Psoas muscle (tissue), 8 donors: ENCODE measurements at places on chromosomes 13 and 19. TPM values are rescaled to one million over a fixed set of nuclear protein-coding genes. Genes with fewer than 3 reads are reported as not detected.

GRCh38 chr19:44660081-44660480, 11.2 kb upstream of the CEACAM19 start:
- no peak for DNase-seq

GRCh38 chr13:42417626-42418025, 145.7 kb downstream of the AKAP11 start:
- DNase-seq, result no peak

DNA sequence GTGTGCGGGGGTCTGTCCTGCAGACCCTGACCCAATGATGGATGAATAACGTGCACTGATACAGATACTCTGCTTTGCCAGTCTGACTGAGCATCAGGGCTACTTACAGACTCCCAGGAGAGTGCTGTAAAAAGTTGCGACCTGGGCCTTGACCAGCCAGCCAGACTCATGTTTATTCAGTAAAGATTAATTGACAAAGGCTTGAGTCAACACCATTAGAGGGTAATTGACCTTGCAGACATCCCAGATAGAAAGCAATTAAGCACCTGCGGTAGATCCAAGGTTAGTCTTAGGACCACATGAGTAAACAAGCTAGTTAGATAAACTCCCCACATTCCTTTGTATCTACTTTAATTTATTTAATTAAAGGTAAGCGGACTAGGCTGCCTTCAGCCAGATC, 10.4 kb downstream of the NUDT19 start:
- no peak for DNase-seq

DNA sequence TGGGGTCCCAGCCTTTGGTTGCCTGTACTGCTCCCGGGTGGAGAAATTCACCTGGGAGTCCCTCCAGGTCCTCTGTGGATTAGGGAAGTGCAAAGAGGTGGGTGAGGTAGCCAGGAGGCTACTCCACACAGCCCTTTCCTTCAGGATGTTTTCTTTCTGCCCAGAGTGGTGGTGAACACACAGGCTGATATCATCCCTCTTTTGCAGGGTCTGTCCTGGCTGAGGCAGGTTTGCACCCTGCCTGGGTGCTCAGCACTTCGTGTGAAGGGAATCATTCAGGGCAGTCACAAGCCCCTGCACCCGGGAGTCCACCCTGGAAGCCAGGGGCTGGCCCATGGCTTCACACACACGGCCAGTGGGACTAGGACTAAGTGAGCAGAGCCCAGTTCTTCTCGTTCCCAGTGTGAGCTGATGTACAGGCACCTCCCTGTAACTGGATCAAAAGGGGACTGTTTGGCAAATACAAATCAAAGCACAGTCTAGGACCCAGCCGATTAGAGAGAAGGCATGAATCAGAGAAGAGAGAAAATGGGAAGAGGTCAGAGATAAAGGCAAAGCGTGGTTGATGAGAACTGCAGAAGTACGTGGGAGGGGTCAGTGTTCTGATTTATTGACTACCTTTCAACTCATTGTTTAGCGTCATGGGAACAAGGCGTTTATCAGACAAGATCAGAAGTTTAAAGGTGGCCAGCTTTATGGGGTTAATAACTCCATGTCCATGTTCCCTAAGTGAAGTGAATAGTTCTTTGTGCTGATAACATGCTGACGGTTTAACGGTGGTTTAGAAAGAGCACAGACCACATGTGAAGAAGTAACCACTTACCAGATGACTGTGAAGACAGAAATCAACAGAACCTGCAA, 30.4 kb upstream of the SPATA13 start:
- DNase-seq, result no peak

- no peak for DNase-seq
Observed at GRCh38 chr19:33468361-33469170, 53.0 kb downstream of the PEPD start.

GRCh38 chr13:113474179-113474578, 16.3 kb downstream of the DCUN1D2 start:
- no peak for DNase-seq

GRCh38 chr13:78572459-78572858, 30.9 kb downstream of the POU4F1 start:
- DNase-seq, result no peak

GRCh38 chr13:26062853-26063444, 11.1 kb upstream of the SHISA2 start:
- DNase-seq, result no peak

- DNase-seq, result peak; percentile 78
Observed at GRCh38 chr19:17448131-17448967, at the start of gene TMEM221. TSS of gene TMEM221 (minus strand) at chr19:17448668. CDS start at chr19:17448462, 206 bp downstream.

DNA sequence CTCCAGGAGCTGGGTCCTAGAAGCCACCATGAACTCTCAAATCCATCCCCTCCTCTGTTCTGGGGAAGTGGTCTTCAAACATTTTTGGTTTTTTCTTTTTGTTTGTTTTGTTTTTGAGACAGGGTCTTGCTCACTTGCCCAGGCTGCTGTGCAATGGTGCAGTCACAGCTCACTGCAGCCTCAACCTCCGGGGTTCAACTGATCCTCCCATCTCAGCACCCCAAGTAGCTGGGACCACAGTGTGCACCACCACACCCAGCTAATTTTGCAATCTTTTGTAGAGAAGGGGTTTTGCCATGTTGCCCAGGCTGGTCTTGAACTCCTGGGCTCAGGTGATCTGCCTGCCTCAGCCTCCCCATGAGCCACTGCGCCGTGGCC, 7.0 kb downstream of the BLVRB start:
- DNase-seq, result no peak

- no peak for DNase-seq
Observed at GRCh38 chr19:40623403-40624251, 22.5 kb downstream of the LTBP4 start.

- no peak for DNase-seq
Observed at GRCh38 chr19:53182202-53182601, 11.0 kb downstream of the ZNF665 start.

DNA sequence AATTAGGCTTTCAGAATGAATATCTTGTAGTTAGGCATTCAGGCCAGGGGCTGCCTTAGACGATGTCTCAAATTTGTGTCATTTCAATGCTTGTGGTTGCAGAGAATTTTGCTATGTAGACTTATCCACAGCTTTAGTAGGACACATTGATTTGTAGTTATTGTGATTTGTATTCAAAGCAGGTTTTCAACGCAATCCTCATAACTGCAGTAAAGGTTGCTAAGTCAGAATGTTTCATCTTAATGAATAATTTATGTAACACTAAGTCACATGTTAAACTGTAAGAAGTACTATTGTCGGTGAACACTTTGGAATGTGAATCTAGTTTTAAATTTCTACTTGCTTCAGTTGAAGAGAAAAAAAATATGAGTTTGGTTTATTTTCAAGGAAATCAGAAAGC, 1117.2 kb upstream of the SPRY2 start:
- no peak for DNase-seq

GRCh38 chr19:33248553-33248953, 22.9 kb upstream of the SLC7A10 start:
- no peak for DNase-seq

DNA sequence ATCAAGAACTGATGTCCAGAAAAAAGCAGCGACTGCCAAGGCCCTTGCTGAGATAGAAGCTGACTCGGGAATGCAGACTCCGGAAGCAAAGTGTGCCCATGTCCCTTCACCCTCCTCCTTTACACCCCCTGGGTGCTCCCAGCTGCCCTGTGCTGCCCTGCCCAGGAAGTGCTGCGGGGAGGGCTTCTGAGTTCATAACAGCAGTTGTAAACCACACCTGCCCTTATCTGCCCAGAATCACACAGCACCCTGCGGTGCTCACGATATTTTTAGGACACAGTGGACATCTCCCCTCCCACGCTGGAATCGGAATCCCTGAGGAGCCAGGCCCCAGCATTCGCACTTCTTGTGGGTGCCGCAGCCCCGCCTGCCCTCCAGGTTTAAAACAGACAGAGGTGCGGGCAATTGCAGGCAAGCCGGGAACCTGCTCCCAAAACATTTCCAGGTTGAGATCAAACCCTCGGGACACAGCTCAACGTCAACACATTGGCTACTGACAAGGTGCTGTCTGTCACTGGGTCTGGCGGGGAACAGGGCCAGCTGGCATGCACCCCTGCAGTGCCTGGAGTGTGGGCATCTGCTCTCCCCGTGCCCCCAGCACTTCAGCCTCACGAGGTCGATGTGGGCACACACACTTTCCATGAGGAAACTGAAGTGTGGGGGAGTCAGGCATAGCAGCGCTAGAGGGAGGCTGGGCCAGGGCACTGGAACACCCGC, 36.8 kb downstream of the RAB20 start:
- peak; percentile 51 for DNase-seq

DNA sequence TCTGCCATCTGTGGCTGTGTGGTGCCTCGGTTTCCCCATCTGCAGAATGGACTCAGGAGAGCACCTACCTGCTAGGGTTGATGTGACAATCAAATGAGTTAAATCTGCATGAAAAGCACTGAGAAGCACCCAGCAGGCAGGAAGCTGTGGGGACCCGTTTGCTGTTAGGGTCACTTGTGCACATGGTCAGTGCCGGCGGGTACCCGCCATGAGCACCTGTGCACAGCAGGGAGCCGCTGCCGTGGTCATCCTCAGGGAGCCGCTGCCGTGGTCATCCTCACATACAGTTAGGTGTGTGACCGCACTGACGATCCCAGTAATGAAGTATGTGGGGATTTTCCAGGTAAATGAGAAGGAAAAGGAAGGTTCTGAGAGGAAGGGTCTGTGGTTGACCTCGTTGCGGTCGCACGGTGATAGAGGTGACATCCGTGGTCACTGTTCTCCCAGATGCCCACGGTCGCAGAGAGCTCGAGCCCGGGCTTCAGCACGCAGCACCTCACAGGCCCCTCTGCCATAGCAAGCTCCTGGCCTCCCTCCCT, 6.5 kb downstream of the MCF2L start:
- DNase-seq, result no peak

DNA sequence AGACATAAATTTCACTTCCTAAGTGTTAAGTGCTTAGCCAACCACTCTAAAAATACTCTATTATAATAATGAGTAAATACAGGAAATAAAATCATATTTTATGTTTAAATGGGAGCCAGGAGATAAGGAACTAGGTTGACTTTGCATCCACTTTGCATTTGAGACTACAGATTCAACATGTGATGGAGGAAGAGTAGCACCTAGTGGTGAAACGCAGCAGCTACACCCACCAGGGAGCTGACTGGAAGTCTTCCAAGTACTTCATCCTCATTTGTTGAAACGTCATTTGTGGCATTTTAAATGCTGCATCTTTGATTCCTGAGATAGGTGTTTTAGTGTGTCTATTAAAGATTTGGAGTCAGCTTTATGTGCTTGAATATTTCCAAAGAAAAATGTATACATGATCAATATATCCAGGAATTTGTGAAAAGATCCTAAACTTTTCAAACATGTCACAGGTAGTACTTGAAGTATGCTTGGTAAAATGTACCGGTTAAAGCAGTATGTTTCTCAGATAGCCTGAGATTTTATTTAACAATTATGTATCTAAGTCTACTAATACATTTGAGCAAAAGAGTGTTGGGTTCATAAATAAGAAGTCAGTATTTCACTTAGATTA, 17.4 kb upstream of the KCTD12 start:
- peak; percentile 39 for DNase-seq

GRCh38 chr13:74258961-74259360, 124.8 kb upstream of the KLF12 start:
- DNase-seq, result no peak

DNA sequence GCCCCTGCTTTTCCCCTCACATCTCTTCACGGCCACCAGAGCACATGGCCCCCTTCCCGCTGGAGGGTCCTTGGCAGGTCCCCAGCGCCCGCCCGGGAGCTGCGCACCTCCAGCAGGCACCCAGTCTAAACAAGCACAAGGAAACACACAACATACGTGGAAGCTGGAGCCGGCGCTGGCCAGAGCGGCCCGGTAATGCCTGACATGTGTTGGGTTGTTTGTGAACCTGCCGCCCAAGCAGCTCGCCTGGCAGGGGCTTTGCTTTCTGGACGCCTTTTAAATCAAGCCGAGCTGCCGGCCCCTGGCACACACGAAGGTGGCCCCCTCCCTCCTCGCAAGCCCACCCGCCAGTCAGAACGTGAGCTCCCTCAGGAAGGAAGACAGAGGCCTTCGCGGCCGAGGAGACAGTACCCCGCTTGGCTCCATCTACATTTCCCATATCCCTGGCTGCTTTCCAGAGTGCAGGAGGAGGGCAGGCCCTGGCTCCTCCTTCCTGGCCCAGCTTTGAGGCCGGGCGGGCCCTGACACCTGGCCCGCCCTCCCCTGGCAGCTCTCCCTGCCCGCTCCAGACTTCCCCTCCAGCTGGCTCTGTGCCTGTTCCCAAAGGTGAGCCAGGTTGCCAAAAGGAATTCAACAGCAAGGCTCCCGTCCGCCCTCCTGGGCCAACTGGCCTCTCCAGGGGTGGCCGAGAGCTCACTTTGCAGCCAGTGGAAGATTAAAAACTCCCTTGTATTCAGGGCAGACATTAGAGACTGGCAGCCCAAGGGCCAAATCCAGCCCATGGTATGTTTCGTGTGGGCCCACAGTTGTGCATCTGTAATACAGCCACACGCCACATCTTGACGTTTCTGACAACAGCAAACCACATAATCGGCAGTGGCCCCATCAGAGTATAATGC, 28.7 kb downstream of the COMP start:
- peak; percentile 87 for DNase-seq

- no peak for DNase-seq
Observed at GRCh38 chr19:29667901-29668341, 2.7 kb downstream of the PLEKHF1 start.

Gene RNF17
- total RNA-seq, result not detected

Gene ENOX1
- 1.1 TPM for total RNA-seq

Gene ZNF154
- total RNA-seq, result 2.8 TPM

Gene DLL3
- total RNA-seq, result not detected

Gene KLF12
- 12.4 TPM for total RNA-seq

Gene CYSLTR2
- 0.18 TPM for total RNA-seq

Gene ZSWIM4
- total RNA-seq, result 3.3 TPM

Gene IFNL1
- not detected for total RNA-seq

Gene LILRA5
- not detected for total RNA-seq

Gene ZNF490
- total RNA-seq, result 2.9 TPM
